Aortic smooth muscle cell (primary cell): ENCODE measurements at places on chromosomes 12 and 14. TPM values are rescaled to one million over a fixed set of nuclear protein-coding genes. Genes with fewer than 3 reads are reported as not detected.

Gene CD4
- 3.1 and 7.5 TPM in 2 replicates for total RNA-seq

Gene TRPV4
- 0.19 and 0.53 TPM in 2 replicates for total RNA-seq

Gene EPYC
- total RNA-seq: not detected in 2 replicates

Gene DHRS2
- total RNA-seq: under 0.01 TPM in 1 of 2 replicates, not detected in the other

Gene SLC25A47
- not detected in 2 replicates for total RNA-seq

Gene ANO4
- total RNA-seq: not detected in 2 replicates

Gene GUCY2C
- total RNA-seq: under 0.01 TPM in 1 of 2 replicates, not detected in the other

Gene TUNAR
- total RNA-seq: not detected in 2 replicates

Gene KRT6A
- 0.19 and 0.66 TPM in 2 replicates for total RNA-seq

Gene FAM161B
- 4.2 TPM in 2 replicates for total RNA-seq

Gene TMPRSS12
- not detected in 2 replicates for total RNA-seq

Gene LBHD2
- not detected in 2 replicates for total RNA-seq

Gene SPIC
- total RNA-seq: not detected in 2 replicates
